ENCODE measurements at places on chromosomes 5 and 9. TPM values are rescaled to one million over a fixed set of nuclear protein-coding genes. Genes with fewer than 3 reads are reported as not detected.

DNA sequence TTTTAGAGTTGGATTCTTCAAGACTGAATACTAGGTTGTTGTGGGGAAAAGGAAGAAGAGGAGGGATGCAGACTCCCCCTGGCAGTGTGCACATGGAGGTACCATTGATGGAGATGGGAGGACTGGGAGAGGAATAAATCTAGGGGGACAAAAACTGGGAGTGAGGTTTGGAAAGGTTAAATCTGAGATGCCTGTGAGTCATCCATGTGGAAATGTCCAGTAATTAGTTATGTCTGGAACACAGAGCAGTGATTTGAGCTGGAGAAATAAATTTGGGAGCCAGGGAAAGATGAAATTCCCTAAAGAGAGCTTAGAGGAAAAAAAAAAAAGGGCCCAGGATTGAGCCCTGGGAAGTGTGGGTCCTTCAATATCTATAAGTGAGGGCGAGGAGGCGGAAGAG is 8.0 kb upstream of the CCIN start:
- no peak for DNase-seq

DNA sequence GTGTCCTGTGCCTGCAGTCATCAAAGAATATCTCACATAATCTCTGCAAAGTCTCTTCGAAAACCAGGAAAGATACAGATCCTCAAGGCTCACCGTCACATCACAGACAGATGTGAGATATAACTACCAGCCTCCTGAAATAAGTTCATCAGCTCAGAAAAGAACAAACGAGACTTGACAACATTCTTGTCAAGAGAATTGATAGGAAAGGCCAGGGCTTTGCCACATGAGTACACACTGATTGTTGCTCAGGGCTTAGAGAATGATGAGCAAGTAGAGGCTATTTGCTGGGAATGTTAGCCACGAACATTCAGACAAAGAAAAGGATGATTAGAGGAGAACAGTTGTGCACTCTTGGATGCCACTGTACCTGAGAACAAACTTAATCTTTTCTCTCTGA is 535.1 kb downstream of the ELAVL2 start:
- no peak for DNase-seq

Gene ORM2
- total RNA-seq = 3.2 TPM

GRCh38 chr5:111511831-111512374 is 432 bp downstream of the STARD4 start:
- DNase-seq = no peak

- no peak for DNase-seq
These were observed 234.8 kb downstream of the CSNK1G3 start for GRCh38 chr5:123746683-123747360.

- DNase-seq = no peak
These were observed 93.1 kb upstream of the S1PR3 start for GRCh38 chr9:88898039-88898720.

GRCh38 chr5:172106511-172107356 is 81.3 kb downstream of the STK10 start:
- DNase-seq = peak; percentile 87

Data from progenitor cell of endocrine pancreas (in vitro differentiated cells).